ENCODE measurements at places on chromosomes 13 and 19.

DNA sequence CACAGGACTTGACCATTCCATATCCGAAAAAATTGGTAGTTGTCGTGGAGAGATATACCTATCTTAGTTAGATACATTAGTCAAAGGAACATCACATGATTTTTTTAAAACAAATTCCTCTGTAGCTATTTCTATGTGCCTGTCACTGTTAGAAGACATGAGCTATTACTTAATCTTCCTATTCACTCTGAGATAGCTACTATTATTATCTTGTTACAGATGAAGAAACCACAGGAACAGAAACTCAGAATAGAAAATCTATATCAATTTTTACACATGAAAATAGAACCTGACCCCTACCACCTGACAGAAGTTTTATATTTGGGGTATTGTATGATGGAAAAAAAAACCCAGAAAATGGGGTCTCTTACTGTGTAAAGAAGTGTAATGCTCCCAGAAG is 68.9 kb upstream of the TDRD3 start:
- DNase-seq = no peak

DNA sequence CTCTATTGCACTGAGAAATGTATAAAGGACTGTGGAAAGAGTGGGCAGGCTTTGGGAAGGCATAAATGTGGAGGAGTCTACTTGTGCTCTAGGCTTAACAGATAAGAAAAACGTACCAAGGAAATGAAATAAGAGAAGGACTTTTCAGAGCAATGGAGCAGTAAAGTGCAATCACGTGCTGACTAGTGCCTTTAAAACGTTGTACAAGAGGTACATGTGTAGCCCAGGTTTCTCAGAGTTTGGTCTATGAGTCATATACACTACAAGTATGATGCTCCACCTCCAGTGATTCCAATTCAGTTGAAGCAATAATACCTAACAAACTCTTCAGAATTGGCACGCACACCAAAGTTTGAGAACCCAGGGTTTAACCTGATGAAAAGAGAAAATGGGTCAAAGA is 13.4 kb upstream of the FNDC3A start:
- DNase-seq = no peak

DNA sequence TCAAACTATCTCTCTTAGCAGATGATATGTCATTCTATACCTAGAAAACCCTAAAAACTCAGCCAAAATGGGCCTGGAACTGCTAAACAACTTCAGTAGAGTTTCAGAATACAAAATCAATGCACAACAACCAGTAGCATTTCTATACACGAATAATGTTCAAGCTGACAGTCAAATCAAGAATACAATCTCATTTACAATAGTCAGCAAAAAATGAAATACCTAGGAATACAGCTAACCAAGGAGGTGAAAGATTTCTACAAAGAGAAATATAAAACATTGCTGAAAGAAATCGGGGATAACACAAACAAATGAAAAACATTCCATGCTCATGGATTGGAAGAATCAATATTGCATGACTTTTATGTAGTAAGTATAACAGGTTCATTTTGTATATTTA is 804.8 kb downstream of the SLITRK1 start:
- no peak for DNase-seq

DNA sequence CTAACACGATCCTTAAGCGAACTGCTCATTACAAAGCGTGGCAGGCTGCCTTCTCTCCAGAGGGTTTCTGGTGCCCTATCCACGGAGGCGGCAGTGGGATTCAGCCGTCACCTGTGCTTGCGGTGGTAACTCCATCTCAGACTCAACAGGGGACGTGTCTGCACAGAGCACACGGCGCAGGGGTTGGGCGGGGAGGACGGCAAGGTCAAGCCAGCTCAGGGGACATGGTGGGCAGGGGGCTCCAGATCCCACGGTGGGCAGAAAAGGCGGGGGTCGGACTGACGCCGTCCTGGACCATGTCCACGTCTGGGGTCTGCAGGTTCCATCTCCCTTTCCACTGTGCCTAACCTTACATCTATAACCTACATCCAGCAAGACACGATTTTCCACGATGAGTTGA is 70.7 kb downstream of the RASA3 start:
- DNase-seq = no peak

DNA sequence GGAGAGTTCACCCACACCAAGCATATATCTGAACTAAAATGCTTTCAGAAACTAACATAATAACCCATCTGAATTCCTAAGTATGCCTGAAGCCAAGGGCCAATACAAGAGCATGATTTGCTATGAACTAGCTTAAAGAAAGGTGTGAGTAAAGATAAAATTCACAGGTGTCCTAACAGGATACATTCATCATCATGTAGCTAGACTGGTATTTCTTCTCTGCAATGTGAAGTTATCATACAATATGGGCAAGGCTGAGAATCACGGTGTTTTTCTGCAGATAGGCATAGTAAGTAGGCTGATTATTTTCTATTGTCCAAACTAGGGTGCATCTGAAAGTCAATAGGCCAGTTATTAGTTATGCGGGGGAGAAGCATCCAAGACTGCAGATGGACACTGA is 63.1 kb downstream of the STK24 start:
- DNase-seq = no peak

DNA sequence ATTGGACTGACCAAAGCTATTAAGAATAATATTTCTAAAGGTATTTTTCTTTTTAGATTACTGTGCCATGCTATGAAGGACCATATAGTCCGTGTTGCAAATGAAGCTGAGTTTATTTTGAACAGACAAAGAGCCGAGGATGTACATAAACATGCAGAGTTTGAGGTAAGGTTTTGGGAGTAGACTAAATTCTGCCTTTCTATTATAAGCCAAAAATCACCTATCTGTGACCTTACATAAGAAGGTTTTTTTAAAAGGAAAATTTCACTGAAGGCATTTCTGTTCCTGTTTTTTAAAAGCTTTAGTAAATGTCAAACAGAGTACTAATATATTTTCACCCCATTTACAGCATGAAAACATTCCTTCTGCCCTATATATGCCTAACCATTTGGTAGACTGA is 127.4 kb downstream of the MAB21L1 start:
- no peak for DNase-seq

- DNase-seq = no peak
Observed at GRCh38 chr13:70408865-70409264, 300.6 kb upstream of the KLHL1 start.

- DNase-seq = no peak
Observed at GRCh38 chr19:9306443-9306842, 3.2 kb downstream of the ZNF699 start.

- DNase-seq = no peak
Observed at GRCh38 chr13:50236898-50237318, 221.7 kb downstream of the KCNRG start.

GRCh38 chr13:42786715-42787114 is 5.3 kb downstream of the FAM216B start:
- no peak for DNase-seq

GRCh38 chr13:108779308-108779707 is 149.9 kb downstream of the MYO16 start:
- DNase-seq = no peak

GRCh38 chr13:30049692-30050091 is 199.3 kb upstream of the UBL3 start:
- DNase-seq = no peak

DNA sequence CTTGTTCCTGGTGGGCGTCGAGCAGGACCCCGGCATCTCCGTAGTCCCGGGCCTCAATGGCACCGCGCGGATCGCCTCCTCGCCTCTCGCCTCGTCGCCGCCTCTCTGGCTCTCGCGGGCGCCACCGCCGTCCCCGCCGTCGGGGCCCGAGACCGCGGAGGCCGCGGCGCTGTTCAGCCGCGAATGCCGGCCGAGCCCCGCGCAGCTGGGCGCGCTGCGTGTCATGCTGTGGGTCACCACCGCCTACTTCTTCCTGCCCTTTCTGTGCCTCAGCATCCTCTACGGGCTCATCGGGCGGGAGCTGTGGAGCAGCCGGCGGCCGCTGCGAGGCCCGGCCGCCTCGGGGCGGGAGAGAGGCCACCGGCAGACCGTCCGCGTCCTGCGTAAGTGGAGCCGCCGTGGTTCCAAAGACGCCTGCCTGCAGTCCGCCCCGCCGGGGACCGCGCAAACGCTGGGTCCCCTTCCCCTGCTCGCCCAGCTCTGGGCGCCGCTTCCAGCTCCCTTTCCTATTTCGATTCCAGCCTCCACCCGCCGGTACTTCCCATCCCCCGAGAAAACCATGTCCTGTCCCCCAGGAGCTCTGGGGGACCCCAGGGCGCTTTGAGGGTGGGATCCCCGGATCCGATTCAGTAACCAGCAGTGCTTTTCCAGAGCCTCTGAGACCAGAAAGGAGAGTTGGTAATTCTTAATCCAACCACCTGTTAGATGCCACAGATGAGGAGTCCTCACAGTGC is 885 bp downstream of the MLNR start:
- DNase-seq = no peak

DNA sequence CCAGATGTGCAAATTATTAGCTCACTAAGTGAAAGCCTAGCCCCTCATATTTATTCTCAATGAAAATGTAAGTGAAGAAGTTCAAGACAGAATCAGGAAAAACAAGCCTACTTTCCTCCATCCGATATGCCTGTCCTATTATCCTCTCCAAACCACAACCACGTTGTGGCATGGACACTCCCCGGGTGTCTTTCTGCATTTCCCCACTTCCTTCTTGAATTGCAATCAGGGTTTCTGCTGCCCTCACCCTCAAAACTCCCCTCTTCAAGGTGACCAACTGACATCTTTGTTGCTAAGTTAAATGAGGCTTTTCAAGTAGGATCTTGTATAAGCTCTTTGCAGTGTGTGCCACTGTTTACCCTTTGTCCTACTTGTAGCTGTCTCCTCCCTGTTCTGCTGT is 11.8 kb downstream of the SLC25A30 start:
- no peak for DNase-seq

DNA sequence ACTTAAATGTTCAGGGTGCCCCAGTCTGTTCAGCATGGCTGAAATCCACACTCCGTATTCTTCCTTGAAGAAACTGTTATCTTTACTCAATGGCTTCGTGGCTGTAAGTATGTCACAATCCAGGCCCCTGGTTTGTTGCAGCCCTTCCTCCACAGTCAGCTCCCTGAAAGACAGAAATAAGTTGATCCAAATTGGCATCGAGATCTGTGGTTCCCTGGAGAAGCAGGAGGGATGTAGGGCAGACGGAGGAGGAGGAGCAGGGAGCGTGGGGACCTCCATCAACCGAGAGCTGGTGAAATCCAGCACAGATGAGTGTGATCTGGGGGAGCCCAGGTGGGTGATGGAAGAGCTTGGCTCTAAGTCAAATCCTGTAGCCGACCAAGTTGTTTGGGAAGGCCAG is 304 bp downstream of the TSPAN16 start:
- no peak for DNase-seq

DNA sequence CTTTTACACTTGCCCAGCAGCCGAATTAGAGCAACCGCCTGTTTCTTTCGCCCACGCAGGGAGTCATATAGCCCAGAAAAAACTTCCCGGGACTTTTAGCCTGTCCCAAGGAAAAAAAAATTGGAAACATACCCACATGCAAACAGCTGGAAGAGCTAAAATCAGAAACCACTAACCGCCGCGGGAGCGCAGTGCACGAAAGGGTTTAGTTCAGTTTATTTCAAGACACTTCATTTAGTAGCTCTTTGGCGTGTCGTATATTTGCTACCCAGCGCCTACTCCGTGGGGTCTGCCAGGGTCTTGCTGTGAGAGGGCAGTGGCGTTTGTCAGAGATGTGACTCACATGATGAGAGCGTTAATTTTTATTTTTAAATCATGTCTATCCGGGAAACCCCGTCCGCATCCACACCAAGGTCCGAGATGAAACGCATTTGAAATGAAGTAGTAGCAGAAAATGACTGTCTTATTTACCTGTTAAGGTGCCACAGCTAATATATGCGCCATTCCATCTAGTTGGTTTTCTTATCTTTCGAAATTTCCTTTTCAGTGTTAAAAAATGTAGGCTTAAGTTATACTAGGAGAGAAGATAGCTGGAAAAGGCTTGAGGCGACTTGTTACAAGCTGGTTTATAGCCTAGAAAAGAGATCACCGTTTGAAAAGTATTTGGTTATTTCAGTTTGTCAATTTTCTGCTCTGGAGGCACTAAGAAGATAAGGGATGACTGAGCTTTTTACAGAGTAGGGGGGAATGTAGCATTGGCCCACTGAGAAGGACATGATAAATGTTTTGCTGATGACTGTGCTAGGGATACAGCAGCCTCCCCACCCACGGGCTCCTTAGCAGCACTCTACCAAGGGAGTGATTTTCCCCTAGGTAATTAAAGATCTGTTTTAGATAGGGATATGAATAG is 1.7 kb downstream of the KLF5 start:
- DNase-seq = no peak

- no peak for DNase-seq
Observed at GRCh38 chr13:40697711-40698110, 31.3 kb upstream of the FOXO1 start.

DNA sequence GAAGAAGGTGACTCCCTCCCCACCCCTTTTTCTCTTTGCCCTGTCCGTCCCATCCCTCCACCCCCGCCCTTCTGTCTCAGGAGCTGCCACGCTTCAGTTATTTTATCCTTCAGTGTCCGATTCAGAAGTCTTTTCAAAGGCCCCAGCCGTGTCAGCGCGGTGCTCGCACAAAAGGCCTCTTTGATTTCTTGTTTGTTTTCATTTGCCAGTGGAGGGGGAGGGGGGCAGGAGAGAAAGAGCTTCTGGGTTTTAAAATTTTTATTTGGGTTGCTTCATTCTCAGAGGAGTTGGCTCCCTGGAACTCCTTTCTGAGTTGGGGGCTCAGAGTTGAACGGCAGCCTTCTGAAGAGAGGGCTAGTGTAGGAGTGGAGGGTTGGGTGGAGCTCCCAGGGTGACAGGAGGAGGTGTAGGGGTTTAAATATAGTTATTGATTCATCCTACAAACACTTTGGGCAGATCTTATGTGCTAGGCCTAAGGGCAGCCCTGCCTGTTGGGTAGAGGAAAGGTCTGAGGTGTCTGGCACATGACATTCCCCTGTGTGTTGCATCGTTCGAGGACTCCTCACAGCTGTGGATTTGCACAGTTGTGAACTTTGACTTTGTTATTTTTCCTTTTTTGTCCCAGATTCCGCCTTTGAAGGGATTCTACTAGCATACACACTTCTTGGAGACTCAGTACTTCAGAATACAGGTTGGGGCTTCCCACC is 36.8 kb downstream of the NFIX start:
- DNase-seq = no peak

DNA sequence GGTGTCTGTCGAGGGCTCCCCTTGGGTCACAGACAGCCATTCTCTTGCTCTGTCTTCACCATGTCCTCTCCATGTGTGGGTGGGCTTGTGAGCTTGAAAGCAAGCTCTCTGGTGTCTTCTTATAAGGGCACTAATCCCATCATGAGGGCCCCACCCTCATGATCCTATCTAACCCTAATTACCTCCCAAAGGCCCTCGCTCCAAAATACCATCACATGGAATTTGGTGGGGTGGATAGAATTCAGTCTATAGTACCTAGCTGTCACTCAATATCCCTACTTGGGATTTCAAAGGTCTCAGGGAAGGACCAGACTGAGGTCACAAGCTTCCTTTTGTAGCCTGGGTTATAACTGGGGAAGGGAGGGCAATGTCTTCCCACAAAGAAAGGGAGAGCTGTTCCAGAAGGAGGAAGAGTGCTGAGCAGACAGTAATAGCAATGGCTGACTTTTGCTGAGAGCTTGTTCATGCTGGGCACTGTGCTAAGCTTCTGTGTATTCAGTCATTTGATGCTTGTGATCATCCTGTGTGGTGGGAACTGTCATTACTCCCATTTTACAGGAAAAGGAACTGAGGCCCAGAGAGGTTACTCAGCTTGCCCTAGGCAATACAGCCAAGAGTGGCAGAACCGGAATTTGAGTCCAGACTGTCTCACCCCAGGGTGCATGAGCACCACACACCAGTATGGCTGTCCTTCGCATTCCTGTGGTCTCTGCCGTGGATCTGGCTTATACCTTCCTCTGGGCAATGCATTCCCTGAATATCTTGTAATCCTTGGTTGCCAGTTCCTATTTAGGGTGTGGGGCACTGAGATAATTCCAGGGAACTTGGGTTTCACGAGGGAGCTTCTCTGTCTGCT is 8.2 kb downstream of the FXYD5 start:
- DNase-seq = no peak

All from thoracic aorta (tissue), 2 donors.